ENCODE measurements at places on chromosomes 12 and 14. TPM values are rescaled to one million over a fixed set of nuclear protein-coding genes. Genes with fewer than 3 reads are reported as not detected.
A peak's percentile ranks its signal among the peaks of the same experiment; 100 is the strongest.

- DNase-seq, result no peak
Measured at GRCh38 chr12:65784289-65785015, 39.8 kb upstream of the HMGA2 start.

DNA sequence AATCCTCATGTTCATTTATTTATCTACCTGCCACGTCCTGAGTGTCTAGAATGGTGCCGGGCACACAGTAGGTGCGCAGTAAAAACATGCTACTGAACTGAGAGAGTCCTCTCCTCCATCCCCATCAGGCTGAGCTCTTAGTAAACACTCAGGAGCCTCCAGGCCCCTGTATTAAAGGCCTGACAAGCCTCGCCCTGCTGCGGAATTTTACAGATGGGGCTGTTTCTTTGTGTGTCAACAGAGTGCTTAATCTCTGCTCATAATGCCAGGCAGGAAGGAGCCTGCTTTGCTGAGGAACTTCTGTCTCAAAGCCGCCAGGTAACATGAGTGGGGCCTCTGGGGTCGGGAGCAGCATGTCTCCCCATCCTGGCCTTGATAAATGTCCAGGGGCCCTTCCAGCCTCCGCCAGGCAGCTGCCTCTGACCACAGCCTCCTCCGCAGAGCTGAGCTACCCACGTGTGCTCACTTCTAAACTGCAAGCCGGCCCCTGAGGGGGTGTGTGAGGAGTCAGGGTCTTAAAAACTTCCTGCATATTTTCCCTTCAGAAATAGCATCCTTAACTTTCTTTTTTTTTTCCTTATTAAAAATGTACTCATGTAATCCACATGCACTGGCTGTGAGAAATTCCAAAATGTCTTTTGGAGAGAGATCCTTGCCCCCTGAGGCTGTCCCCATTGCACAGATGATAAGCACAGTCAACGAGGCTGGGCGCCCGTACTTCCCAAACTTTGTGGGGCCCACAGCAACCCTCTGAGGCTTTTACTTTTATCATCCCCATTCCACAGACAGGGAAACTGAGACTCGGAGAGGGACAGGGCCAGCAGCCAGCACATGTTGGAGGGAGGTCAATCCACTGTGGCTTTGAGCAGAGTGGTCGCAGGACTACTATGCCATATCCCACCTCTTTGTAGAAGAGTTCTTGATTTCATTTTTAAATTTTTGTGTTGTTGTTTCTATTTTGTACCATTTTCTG lies 116.0 kb upstream of the NCOR2 start:
- DNase-seq, result peak; percentile 87

DNA sequence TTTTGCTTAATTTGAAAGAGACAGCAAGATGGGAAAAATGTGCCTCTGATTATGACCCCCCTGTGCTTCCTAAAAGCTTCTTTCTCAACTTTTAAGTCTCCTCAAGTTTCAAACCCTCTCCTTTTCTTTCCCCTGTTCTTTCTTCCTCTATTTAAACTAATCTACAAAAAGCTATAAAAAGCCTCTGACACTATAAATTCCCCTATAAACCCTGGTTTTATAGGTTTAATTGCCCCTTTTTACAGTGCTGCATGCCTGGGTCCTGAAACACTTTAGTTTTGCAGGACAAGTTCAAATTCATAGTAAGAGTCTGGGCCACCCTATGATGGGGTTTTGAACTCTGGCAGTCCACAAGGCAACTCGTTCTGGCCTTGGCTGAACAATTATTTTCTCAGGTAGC lies 510.9 kb upstream of the TBX3 start:
- no peak for DNase-seq

GRCh38 chr12:57452937-57453509 lies 2.1 kb upstream of the INHBE start:
- peak; percentile 65 for DNase-seq

DNA sequence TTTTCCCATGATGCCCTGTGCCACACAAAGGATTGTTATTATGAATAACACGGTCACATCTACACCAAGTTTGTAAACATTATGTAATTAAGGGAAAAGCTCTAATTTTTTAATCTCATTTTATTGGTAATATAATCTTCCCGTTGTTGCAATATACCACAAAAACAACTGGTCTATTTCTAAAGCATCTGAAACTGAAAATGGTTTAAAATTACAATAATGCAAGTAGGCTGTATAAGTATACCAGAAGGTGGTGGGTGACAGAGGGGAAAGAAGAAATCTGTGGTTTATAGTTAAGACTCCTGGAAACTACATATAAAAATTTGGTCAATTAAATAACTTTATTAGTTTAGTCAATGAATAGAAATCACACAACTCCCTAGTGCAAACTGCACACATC lies 5.2 kb downstream of the DDHD1 start:
- DNase-seq, result no peak

DNA sequence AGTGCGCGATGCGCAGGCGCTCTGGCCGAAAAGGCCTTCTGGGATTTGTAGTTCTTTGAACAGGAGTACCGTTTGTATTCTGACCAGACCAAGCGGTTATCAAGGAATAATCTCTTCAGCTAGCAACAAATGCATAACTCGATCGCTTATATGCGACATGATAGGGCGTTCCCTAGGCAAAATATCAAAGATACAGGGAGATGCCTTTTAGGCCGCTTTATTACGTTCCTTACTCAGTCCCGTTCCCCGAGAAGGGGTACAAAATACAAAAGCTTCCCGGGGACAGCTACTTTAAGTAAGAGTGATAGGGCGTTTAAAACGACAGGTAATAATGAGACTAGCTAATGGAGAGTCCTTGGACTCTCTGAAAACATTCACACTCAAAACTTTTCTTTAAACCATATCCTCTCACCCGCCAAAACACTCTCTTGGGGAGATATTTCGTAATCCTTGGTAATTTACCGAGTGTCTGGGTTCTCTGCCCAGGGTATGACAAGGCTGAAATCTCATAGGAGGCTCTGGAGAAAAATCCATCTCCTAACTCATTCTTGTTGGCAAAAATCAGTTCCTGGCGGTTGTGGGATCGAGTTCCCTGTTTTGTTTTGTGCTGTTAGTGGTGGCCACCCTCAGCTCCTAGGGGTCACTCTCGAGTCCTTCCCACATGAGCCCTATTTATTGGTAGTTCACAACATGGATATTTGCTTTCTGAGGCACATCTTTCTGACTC lies 412 bp upstream of the SNW1 start:
- DNase-seq, result peak; percentile 58

DNA sequence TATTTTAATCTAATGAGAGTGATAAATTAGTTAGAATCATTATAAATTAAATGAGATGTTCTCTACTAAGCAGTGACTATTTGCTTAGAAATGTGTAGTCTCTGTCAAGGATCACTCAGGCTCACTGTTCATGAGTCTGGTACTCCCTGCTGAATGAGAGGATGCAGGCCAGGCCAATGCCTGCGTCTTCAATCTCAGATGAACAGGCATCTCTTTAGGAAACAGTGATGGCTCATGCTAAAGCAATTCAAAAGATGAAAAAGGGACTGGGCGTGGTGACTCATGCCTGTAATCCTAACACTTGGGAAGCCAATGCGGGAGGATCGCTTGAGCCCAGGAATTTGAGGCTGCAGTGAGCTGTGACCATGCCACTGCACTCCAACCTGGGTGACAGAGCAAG lies 106.8 kb downstream of the ZFC3H1 start:
- peak; percentile 72 for DNase-seq

DNA sequence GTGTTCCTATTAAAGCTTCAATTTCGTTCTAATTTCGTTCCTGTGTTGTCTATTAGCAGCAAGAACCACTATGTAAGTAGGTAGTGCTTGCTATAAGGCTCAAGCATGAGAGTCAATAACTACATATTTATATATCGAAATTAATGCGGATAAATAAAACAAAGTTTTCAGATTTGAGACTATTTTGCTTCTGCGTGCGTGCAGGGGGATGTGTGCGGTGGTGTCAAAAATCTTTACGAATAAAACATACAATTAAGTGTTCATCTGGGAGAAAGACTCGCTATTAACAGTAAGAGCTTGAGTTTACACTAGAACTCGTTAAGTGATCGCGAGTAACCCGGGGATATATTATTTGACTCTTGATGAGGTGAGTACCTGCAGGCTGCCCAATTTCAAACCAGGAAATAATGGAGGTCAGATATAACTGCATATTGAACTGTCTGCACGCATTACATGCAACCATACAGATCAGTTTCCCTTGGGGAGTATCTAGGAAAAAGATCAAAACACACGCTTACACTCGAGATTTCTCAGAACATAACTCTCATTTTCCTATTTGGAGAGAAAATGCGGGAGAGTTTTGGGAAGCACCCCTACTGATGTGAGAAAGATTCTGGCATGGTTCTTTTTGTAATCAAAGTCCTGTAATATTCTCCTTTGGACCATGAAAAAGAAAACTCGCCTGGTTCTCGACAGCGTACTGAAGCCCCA lies 813 bp downstream of the TWF1 start:
- DNase-seq, result peak; percentile 17

DNA sequence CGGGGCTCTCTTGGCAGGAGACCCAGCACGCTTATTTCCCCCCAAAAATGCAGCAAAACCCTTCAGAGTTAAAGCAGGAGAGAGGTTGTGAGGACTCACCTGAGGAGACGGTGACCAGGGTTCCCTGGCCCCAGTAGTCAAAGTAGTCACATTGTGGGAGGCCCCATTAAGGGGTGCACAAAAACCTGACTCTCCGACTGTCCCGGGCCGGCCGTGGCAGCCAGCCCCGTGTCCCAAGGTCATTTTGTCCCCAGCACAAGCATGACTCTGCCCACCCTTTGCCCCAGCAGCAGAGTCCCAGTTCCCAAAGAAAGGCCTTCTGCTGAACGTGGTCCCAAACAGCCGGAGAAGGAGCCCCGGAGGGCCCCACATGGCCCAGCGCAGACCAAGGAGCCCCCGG lies 337.7 kb downstream of the TMEM121 start:
- DNase-seq, result no peak

DNA sequence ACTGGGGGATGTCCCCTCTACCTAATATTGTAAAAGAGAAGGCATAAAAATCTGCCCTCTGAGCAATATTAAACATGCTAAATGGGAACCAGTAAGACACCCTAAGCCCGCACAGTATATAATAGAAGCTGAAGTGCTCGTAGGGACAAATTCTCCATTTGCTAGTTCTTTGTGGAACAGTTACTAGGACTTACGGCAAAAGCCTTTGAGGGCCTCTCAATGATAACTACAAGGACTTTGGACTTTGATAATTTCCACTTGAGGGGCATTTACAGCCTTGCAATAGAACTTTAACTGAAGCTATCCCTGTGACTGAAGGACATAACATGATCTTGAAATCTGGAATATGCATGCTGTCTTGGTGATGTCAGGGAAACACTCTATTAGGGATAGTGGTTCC lies 111.5 kb upstream of the IFNG-AS1 start:
- no peak for DNase-seq

DNA sequence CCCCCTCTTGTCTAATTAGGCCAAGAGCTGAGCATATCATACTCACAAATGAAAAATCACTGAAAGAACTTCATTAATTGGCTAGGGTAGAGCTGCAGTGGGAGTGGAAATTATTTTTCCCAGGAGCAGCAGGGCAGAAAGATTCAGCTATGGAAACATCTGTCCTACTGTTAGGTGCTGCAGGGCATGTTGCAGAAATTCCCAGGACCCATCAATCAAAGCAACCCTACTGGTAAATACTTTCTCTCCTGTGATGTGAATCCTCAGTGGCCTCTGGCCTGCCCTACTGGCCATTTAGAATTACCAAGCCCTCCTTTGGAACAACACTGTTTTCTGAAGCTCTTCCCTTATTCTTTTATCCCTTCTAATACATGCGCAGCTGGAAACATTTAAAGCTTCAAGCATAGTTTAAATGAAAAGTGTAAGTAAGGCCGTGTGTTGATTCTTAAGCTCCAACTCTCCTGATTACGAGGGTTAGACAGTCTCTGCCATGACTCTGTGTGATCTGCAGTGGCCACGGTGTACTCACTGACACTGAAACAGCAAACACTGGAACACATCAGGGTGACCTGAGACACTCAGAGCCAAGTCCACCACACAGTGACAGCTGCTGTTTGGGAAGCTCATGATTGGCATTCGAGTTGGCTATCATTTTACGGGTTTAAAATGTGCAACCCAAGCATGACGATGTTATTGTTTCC lies 62.6 kb upstream of the TMCC3 start:
- no peak for DNase-seq

DNA sequence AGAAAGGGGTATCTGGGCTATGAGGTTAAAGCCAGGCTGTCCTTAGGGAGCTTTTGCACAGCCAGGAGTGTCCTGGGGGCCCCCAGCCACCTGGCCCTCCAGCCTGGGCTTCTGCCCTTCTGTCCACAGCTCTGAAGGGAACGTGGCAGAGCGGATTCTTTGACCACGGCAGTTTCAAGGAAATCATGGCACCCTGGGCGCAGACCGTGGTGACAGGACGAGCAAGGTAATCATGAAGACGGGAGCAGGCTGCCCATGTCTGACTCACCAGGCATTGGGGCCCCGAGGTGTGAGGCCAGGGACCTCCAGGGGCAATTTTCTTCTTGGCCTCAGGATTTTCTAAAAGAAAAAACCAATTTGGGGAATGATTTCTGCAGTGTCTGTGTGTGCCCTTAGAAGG lies 53.1 kb downstream of the FOXN4 start:
- DNase-seq, result no peak

DNA sequence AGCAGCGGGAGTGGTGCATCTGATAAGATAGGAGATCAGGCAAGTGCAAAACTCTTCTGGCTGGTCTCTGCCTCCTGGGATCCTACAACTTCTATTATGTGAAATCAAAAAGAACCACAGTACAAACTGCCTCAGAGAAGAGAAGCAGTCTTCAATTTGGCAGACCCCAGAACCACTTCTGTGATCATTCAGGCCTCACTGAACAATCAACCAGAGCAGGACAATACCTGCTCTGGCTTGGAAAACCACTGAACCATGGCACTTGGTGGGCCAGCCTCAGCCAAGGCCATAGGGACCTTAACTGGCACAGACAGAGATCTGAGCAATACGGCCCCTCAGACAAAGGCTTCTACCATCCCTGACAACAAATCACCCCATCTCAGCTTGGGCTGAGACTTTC lies 103.0 kb downstream of the NDUFA12 start:
- no peak for DNase-seq

- no peak for DNase-seq
Measured at GRCh38 chr12:80262346-80262745, 163.0 kb downstream of the OTOGL start.

- no peak for DNase-seq
Measured at GRCh38 chr12:116165036-116165425, 112.5 kb downstream of the MED13L start.

DNA sequence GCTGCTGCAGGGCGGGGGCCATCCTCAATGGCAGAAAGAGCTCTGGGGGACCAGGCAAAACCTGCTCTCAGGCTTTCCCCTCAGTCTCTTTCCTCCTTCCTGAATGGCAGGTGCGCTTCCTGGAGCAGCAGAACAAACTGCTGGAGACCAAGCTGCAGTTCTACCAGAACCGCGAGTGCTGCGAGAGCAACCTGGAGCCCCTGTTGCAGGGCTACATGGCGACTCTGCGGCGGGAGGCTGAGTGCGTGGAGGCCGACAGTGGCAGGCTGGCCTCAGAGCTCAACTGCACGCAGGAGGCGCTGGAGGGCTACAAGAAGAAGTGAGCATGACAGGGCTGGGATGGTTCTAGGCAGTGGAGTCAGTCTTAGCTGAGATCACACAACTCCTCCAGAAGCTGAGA lies 22.9 kb upstream of the KRT83 start:
- no peak for DNase-seq

GRCh38 chr12:85968606-85969005 lies 94.5 kb downstream of the NTS start:
- no peak for DNase-seq

The BIN2 gene
- 0.08 TPM for polyA plus RNA-seq

The C12orf43 gene
- polyA plus RNA-seq, result 17.3 TPM

The CREBL2 gene
- 24.3 TPM for polyA plus RNA-seq

The CISTR gene
- polyA plus RNA-seq, result not detected

The RBP5 gene
- polyA plus RNA-seq, result 0.25 TPM

The FOXG1 gene
- polyA plus RNA-seq, result 0.07 TPM

The TMEM117 gene
- polyA plus RNA-seq, result 2.1 TPM

The SYNDIG1L gene
- not detected for polyA plus RNA-seq

The RPGRIP1 gene
- 0.26 TPM for polyA plus RNA-seq

The CMA1 gene
- not detected for polyA plus RNA-seq

The MYH6 gene
- polyA plus RNA-seq, result not detected

Data from A549 (cell line).